ENCODE measurements at places on chromosomes 2 and 18. TPM values are rescaled to one million over a fixed set of nuclear protein-coding genes. Genes with fewer than 3 reads are reported as not detected.

- no peak for DNase-seq
These were observed 27.3 kb upstream of the TMX3 start for GRCh38 chr18:68742206-68742605.

- no peak for DNase-seq
These were observed 298.8 kb upstream of the FANCL start for GRCh38 chr2:58539973-58540372.

GRCh38 chr2:176492583-176492982 is 223.3 kb downstream of the MTX2 start:
- DNase-seq, result no peak

- no peak for DNase-seq
These were observed 27.4 kb upstream of the CCNYL1 start for GRCh38 chr2:207683879-207684627.

- no peak for DNase-seq
These were observed 2.1 kb downstream of the UCN start for GRCh38 chr2:27306136-27306535.

DNA sequence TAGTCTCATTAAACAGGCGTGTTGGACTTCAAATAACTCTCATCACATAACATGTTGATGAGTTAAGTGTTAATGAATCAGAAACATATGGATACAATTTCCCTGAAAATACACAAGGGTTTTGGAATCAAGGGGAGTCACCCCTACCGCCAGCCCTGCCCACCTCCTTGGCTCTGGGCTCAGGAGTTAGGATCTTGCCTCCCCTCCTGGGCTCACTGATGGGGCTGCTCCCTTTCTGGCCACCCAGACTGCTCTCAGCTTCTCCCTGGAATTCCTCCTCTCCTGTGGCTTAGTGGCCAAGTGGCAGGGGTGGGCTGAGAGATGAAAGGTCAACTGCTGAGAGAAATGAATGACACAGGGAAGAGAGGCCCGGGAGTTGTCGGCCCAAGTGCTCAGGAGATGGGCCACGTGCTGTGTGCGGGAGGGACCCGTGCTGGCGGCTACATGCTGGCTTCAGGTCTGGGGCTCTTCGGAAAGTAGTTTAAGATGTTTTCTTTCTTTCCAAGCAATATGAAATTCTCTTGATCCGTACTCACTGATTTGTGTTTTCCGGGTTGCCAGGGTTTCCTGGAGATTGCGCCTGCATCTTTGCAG is 55.8 kb upstream of the TNP1 start:
- no peak for DNase-seq

- no peak for DNase-seq
These were observed 21.4 kb upstream of the BARD1 start for GRCh38 chr2:214830794-214831346.

DNA sequence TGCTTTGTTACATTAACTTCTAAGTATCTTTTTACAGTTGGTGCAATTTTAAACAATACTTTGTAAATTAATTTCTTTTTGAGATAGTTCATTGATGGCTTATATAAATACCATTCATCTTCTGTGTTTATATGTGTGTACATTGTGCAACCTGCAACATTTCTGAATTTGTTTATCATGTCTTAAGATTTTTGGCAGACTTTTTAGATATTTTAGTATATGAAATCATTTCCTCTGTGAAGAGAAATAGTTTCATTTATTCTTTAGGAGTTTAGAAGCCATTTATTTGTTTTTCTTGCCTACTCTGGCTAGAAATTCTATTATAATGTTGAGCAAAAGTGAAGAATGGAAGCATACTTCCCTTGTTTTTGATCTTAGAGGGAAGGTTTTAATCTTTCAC is 337.8 kb upstream of the DSEL start:
- no peak for DNase-seq

- no peak for DNase-seq
These were observed 414.3 kb downstream of the ZNF804A start for GRCh38 chr2:185012643-185013042.

DNA sequence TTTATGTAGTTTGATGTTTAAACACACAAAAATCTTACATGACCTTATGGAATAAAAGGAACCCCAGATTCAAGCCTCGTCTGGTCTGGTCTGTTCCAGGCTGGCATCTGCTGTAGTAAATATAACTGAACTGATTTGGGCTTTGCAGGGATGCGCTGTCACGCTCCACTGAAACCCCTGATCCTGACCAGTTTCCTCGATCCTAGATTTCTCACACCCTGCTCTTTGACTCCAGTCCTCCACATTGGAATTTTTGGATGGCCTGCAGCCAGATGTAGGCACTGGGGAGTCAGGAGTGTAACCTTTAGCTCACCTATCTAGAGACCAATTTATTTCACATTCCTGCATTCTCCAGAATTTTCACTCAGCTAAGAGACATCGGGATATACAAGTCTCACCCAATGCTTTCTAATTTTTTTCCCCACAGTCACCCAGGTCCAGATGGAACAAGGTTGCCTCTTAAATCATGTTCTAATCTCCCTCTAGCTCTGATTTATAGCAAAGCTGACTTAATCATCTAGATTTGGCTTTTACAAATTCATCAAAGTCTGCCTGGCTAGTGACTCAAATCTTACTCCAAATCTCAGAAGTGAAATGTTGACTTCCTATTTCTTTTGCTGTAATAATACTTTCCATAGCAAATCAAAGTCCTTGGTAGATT is 219.6 kb downstream of the CD226 start:
- no peak for DNase-seq

DNA sequence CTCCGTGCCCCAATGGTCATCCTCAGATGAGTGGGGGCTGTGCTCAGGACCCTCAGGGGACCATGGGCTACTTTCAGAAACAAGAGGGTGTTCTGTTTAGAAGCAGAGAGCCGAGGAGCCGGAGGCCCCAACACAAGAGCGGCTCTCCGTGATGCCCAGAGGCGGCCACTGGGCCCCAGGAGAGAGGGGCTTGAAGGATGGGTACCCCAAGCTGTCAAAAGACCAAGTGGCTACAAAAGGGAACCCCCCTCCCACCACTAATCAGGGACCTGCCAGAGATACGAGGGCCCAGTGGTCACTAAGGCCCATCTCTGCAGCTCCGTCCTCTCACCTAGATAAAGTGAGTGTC is 93.6 kb downstream of the HDAC4 start:
- no peak for DNase-seq

DNA sequence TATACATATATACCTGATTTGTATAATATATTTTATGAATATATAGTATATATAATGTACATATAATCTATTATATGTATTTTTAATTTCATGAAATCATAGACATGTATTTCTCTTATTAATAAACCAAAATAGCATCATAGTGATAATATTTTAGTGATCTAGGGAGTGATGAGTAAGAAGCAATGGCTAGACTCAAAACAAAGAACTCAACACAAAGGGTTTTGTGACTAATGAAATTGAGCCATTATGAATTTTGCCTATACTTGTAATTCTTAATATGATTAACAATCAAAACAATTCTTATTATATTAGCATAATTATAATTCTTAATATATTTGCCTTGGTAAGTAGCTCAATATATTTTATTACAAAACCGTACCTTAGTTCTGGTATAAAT is 1614.1 kb upstream of the TMEFF2 start:
- DNase-seq, result no peak

- no peak for DNase-seq
These were observed 673 bp downstream of the PCBP1 start for GRCh38 chr2:70087702-70088597.

- no peak for DNase-seq
These were observed 102.3 kb upstream of the CD302 start for GRCh38 chr2:159900343-159900742.

- DNase-seq, result no peak
These were observed 61.1 kb downstream of the ASB1 start for GRCh38 chr2:238487652-238488346.

- DNase-seq, result no peak
These were observed 58.3 kb upstream of the TRIB2 start for GRCh38 chr2:12658310-12658945.

DNA sequence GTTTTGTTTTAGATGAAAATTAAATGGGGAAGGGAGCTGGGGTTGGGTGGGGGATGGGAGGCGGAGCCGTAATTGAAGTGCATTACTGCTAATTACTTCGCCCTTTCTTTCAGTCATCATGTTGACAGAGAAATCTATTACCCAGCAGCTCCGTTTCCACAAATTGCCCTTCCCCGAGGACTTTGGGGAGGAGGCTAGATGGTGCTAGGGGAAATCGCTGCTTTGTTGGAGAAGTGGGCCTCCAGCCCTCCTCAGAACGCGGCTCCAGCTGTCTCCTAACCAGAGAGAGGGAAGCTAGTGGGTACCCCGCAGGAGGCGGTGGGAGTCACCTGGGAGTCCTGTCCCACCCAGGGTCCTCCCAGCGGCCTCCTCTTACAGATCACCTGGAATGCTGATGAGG is 130.9 kb upstream of the MYCN start:
- no peak for DNase-seq

DNA sequence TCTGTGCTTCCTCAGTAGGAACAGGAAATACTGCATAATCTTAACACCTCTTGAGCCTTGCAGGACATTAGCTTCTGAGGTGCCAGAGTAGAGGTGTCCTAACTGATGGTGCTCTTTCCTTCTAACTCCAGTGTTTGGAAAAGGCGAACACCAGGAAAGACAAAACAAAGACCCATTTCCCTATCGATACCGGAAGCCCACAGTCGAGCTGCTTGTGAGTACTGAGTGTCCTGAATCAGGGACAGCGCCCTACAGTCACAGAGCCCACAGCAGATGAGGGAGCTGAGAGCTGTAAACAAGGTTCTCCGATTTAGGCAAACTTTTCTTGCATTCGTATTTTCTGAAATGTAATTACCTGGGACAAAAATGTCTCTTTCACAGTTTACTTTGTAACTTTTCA is 50.7 kb downstream of the SLC14A2 start:
- no peak for DNase-seq

- no peak for DNase-seq
These were observed 13.1 kb downstream of the PPP3R1 start for GRCh38 chr2:68238955-68239822.

DNA sequence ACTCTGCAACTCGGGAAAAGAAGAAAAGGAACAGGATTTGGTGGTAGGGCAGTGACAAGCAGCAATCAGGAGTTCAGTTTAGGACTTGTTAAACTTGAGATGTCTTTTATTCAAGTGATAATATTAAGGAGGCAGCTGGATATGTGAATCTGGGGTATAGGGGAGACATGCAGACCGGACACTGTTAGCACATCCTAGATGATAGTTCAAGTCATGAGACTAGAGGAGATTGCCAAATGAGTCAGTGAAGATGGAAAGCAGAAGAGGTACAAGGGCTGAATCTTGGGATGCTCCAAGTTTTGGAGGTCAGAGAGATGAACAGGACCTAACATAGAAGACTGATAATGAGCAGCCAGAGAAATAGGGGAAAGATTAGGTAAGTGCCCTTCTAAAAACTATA is 69.5 kb upstream of the PSME4 start:
- DNase-seq, result no peak

- no peak for DNase-seq
These were observed 163.6 kb upstream of the ZNF516 start for GRCh38 chr18:76658627-76659026.

DNA sequence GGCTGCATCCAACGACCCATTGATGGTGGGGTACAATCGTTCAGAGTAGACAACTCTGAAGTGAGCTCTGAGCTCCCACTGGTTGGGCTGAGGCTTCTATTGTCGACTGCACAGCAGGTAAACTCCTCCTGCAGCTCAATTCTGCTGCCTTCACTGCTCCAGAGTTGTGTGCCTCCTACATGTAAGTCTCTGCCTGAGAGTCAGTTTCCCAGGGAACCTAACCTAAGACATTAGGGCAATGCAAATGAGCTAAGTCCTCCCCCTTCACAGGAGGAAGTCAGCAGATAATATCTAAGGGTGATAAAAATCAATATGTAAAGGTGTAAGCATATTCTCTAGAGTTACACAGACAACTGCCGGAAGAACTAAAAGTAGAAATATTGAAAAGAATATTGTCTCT is 22.5 kb upstream of the ACYP2 start:
- DNase-seq, result no peak

GRCh38 chr2:73292316-73292905 is 937 bp downstream of the EGR4 start:
- DNase-seq, result no peak

DNA sequence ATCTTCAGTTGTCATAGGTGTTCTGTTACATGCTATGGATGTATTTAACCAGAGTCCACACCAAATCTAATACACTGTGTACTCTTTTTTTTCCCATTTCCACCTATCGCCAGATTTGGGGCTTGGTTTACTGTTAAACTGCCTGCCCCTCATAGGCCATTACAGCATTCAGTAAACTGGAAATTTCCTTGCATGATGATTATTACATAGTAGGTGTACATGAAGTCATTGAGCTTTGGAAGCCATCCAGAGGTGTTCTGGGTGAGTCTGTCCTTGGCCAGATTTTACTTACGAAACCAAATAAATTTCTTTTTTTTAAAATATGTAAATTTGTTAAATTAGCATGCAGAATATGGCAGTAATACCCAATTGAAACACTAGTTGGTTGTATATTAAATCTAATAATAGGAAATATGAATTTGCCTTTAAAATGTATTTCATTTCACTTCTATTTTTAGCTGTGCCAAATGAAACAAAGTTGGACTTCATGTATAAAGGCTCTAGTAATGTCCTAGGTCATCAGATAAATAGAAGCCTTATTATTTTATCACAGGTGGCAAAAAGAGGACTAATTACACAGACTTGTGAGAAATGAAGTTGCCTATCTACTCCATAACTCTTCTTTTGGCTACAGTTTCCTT is 60.7 kb downstream of the COMMD1 start:
- no peak for DNase-seq

The FBXO41 gene
- total RNA-seq, result 1.4 TPM

The CTDSP1 gene
- 47.3 TPM for total RNA-seq

The CD28 gene
- total RNA-seq, result 0.82 TPM

The KHK gene
- 1.3 TPM for total RNA-seq

The CFAP65 gene
- not detected for total RNA-seq

The SCN3A gene
- total RNA-seq, result 0.08 TPM
